Stimulated activated CD4-positive, alpha-beta T cell treated with anti-CD3 and anti-CD28 coated beads, TNF-alpha, amount 100 ng/mL, for 24 hours (primary cell): ENCODE measurements at places on chromosomes 13 and 19.

GRCh38 chr13:65826657-65827056, 1403.5 kb downstream of the PCDH9 start:
- DNase-seq: no peak

- no peak for DNase-seq
These were observed 195.7 kb upstream of the IPO5 start for GRCh38 chr13:97757807-97758206.

GRCh38 chr13:57353831-57354230, 186.8 kb downstream of the PRR20E start:
- no peak for DNase-seq

- no peak for DNase-seq
These were observed 9.0 kb downstream of the RNASEH2B start for GRCh38 chr13:50918567-50918966.

- DNase-seq: no peak
These were observed 209.1 kb downstream of the IRS2 start for GRCh38 chr13:109577191-109577700.

GRCh38 chr13:52155177-52155576, 4.2 kb downstream of the NEK3 start:
- no peak for DNase-seq

DNA sequence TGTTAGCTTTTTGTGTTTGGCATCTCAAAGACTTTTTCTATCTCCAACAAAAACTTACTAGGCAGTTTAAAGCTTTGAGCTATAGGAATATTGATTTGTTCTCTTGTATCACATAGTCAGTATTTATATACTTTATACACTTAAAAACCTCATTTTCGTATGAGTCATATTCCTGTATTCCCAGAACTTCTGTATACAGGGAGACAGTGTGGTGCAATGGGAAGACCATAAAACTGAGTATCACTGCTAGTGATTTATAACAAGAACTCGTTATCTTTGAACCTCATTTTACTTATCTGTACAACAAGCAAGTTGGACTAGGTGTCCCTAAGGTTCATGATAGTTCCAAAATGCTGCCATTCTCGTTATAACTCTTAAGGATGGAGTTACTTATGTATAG, 6.3 kb downstream of the GPR180 start:
- no peak for DNase-seq

GRCh38 chr13:47484548-47484947, 516.5 kb downstream of the SUCLA2 start:
- DNase-seq: no peak

DNA sequence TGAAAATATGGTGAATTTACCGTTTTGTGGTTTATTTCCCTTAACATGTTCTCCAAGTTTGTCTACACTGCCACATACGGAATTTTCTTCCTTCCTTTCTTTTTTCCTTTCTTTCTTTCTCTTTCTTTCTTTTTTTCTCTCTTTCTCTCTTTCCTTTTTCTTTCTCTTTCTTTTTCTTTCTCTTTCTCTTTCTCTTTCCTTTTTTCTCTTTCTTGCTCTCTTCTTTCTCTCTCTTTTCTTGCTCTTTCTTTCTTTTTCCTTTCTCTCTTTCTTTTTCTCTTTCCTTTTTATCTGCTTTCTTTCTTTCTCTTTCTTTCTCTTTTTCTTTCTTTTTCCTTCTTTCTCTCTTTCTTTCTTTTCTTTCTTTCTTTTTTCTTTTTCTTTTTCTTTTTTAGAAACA, 1962.3 kb upstream of the PCDH20 start:
- no peak for DNase-seq

DNA sequence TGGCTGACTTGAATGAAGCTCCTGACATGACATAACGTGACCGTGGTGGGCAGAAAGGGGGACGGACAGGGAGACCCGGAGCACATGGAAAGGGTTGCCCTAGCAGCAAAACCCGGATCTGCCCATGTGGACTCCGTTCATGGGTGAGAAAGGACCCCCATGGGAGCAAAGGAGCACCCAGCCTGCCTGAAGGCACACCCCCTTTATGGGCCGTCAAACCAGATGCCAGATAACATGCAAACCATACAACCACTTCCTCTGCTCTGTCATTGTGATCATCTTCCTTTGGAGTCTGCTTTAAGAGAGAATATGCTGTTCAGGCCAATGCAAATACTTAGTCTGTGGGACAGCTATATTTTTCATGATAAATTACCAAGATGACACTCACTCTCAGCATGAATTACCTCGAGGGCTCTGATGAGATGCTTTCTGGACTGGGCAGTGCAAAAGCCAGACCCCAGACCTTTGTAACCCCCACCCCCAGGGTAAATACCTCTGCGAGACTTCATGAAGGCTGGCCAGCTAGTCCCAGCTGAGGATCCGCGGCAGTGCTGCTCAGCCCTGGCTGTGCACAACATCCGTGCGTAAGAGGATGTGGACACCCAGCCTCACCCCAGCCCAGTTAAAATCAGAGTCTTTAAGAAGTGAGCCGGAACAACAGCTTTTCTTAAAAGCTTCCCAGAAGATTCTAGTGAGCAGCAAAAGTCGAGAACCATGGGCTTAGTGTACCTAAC, 126.6 kb downstream of the USP12 start:
- DNase-seq: no peak

GRCh38 chr19:15859187-15859586, 38.7 kb downstream of the CYP4F2 start:
- no peak for DNase-seq
